ENCODE measurements at places on chromosomes 1 and 21.

GRCh38 chr1:86875722-86876121, 38.2 kb downstream of the SELENOF start:
- no peak for DNase-seq

DNA sequence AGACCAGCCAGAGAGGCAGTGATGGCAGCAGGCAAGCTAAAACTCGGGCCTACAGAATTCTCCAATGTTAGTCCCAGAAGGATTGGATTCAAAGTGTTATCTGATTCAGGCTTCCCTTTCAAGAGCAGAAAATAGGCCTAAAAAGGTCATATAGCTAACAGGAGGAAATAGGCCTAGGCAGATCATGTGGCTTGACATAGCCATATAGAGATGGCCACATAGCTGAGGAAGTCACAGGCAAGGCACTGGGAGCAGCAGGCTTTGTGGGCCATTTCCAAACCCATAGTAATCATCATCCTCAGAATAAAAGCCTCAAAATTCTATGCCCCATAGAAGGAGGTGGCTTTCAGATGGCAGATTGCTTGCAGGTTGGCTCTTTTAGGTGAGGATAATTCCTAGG, 29.0 kb upstream of the LMO4 start:
- no peak for DNase-seq

DNA sequence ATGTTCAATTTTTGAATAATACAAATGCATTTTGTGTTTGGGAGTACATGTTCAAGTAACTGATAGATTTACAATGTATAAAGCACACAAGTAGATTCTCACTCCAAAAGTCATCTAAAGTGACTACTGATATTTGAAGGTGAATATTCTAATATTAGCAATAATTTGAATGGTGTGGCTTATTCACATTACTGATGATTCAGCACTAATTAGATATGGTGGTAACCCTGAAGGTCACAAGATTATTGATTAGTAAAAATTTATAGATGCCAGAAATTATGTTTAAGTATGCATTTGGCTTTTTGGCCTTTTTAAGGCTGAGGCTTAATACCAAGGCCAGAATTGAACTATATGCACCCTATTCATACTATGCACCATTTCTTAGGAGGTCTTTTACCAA, 52.4 kb upstream of the TENT5C start:
- no peak for DNase-seq

- DNase-seq, result peak; percentile 61
Measured at GRCh38 chr21:42209801-42210479, 9.0 kb upstream of the ABCG1 start.

DNA sequence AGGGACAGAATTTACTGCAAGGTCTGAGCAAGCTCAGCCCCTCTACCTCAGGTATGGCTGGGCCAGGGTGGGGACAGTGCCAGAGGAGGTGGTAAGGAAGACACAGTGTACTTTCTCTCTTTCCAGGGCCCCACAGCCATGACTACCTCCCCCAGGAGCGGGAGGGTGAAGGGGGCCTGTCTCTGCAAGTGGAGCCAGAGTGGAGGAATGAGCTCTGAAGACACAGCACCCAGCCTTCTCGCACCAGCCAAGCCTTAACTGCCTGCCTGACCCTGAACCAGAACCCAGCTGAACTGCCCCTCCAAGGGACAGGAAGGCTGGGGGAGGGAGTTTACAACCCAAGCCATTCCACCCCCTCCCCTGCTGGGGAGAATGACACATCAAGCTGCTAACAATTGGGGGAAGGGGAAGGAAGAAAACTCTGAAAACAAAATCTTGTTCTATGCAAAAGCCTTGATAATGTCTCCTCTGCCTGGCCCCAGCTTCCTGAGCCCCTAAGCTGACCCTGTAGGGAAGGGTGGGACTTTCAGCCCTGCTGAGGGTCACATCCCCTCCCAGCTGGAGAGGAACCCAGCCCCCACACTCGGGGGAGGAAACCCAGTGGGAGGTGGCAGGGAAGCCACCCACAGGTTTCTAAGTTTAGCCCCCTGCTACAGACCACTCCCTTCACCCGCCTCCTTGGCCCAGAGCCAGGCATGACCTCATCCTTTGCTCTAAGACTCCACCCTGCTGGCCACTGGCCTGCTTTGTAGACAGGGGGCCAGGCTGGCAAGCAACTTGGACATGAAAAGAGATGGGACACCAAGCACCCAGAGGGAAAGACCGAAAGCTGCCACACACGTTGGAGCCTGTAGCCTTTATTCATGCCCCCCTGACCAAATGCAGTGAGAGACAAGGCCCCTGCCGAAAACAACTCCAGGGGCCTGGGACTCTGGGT, 6.4 kb downstream of the RHOC start:
- peak; percentile 100 for DNase-seq

DNA sequence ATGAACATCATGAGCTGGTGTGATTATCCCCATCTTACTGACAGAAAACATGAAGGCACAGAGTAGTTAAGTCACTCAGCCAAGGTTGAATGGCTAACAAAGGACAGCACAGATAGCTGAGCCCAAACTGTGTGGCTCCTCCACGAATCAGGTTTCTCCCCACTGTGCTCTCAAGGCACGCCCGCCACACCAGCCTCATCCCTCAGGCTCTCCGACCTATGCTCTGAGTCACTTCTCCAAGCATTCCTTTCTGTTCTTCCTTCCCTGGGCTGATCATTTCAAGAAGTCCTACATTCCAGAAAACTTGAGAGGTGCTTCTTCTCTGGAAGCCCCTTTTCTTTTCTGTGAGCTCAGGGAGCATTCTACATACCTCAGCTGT, 25.3 kb upstream of the SDC3 start:
- DNase-seq, result no peak

DNA sequence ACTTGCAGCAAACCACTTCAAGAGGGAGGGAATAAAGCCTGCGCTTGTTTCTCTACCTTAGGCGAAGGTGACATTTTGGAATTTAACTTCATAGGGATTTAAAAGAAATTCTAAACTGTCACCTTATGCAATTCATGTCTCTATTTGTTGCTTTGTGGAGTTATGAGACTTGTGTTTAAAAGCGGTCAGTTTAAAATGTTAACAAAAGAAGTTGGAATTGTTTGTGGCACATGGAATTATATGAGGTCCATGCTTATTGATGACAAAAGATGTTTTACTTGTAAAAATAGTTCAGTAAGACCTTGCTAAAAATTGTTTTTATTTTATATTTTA, 15.8 kb downstream of the NR5A2 start:
- no peak for DNase-seq

DNA sequence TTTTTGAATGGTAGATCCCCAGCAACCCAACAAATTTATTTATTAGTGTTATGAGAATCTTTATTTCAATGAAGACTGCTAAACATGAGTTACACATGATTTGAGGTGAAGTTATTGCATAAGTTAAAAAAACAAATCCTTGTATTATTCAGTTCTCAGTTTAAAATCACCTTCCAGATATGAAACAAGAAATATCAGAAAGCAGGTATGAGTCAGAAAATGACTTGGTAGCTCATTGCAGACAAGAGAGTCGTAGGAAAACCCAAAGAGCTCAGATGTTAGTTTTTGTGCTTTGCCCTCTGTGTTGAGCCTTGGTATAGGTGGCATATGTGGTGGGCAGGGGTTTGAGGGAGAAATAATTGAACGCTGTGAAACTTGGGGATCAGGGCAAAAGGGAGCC, 339.4 kb downstream of the BRINP3 start:
- no peak for DNase-seq

GRCh38 chr1:158652721-158653334, 33.7 kb downstream of the SPTA1 start:
- no peak for DNase-seq

GRCh38 chr1:40901886-40902852, 40.0 kb upstream of the CITED4 start:
- DNase-seq, result peak; percentile 47

DNA sequence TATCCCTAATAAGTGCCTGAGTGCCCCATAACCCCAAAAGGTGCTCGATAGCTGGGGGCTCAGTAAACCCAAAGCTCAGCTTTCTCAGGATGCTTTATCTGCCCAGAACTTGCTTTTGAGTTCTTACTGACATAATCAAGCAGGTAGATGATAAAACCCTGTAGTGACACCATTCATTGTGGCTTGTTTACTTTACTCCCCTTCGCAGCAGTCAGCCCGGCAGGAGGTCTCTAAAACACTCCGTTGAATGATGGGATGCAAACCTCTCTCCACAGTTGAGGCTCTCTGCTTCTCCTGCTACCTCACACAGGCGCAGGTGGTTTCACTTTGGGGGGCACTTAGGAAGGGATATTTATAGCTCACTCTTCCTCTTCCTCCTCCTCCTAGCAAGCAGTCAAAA, 349.4 kb downstream of the HLX start:
- no peak for DNase-seq

GRCh38 chr1:26254404-26254803, 20.4 kb downstream of the CEP85 start:
- no peak for DNase-seq

- DNase-seq, result no peak
Measured at GRCh38 chr1:82329226-82329625, 528.5 kb downstream of the ADGRL2 start.

- DNase-seq, result no peak
Measured at GRCh38 chr1:8299963-8300362, 18.0 kb upstream of the SLC45A1 start.

DNA sequence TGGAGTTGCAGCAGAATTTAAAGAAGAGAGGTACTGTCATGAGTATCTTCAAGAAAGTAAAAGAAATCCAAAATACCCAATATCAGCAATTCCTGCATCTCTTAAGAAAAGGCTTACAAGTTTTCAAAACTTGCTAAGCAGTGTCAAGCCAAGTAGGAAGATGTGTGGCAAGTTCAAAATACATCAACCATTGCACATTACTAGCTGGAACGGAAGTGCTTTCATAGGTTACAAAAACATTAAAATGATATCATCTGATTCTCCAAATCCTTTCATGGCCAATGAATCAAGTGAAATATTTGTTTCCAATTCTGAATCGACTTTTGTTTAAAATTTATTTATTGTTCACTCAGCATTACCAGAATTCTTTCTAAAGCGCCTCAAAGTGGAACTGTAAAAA, 5.7 kb upstream of the ABCA4 start:
- DNase-seq, result peak; percentile 68

- DNase-seq, result no peak
Measured at GRCh38 chr21:25582888-25583287, 24.4 kb downstream of the MRPL39 start.

GRCh38 chr1:85830837-85831236, 122.6 kb upstream of the ZNHIT6 start:
- DNase-seq, result no peak

DNA sequence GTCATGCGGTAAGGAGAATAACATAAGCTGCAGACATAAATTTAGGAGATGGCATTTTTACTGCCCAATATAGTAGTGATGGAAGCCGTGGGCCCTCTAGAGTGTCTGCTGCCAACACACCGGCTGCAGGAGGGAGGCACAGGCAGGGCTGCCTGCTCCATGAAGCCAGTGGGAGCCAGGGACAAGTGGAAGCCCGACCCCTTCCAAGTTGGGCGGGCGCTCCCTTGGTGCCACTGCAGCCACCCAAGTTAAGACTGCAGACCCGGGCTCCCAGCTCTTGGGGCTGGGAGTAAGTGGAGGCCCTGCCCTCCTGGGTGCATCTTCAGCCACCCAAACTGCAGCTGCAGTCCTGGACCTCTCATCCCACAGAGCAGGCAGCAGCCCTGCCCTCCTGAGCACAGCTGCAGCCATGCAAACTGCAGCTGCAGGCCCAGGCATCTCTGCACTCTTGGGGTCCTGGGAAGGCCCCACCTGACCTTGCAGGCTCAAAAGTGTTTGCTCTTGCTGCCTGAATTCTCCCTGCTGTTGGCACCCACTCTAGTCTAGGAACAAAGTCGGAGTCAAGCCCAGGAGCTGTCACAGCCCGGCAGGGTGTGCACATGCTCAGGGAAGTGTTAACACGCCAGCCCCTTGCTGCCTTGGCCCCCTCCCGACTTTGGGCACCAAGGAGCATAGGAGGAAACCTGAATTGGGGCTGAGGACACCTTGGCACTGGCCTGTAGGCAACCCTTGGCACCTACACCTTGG, 437.2 kb upstream of the PRMT6 start:
- DNase-seq, result no peak

DNA sequence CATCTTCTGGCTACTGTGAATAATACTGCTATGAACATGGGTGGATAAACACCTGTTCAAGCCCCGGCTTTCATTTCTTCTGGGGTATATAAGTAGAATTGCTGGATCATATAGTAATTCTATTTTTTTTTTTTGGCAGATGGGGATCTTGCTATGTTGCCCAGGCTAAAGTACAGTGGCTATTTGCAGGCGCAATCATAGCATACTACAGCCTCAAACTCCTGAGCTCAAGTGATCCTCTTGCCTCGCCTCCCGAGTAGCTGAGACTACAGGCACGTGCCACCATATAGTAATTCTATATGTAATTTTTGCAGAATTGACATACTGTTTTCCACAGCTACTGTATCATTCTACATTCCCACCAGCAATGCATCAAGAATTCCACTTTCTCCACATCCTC, 27.8 kb downstream of the UBR4 start:
- no peak for DNase-seq

- DNase-seq, result no peak
Measured at GRCh38 chr1:205676002-205676401, 4.3 kb downstream of the SLC45A3 start.

DNA sequence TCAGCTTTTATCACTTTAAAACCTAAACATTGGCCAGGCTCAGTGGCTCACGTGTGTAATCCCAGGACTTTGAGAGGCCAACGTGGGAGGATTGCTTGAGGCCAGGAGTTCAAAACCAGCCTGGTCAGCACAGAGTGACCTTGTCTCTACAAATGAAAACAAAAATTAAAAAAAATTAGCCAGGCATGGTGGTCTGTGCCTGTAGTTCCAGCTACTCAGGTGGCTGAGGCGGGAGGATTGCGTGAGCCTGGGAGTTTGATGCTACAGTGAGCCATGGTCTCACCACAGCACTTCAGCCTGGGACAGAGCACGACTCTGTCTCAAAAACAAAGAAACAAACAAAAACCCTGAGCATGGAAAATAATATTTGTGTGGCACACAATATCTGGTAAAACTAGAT, 143.5 kb upstream of the HNRNPU start:
- no peak for DNase-seq

- no peak for DNase-seq
Measured at GRCh38 chr21:15967661-15968060, 237.9 kb downstream of the USP25 start.

GRCh38 chr1:8097908-8098307, 71.8 kb upstream of the ERRFI1 start:
- no peak for DNase-seq

DNA sequence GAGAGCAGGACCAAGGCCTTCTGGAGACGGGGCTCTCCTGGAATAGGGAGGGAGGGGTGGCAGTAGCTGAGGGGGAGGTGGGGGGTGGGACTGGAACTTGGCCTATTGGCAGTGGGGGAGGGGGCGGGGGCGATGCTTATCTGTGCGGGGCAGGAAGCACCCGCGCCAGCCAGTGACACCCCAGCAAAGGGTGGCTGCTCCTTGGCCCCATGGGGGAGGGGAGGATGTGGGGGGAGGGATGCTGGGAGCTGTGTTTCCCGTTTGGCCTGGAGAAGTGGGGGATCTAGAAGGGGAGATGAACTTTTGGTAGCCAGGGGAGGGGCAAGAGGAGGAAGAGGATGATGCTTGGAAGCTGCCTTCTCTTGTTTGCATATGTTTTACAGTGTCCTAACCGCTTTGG, 11.0 kb downstream of the ZBTB7B start:
- no peak for DNase-seq

- peak; percentile 33 for DNase-seq
Measured at GRCh38 chr1:229430761-229431283, 3.1 kb downstream of the ACTA1 start.
